ENCODE measurements at places on chromosomes 12 and 14. TPM values are rescaled to one million over a fixed set of nuclear protein-coding genes. Genes with fewer than 3 reads are reported as not detected.
A peak's percentile ranks its signal among the peaks of the same experiment; 100 is the strongest.

- H3K4me3 ChIP-seq = no peak overlapping the region
- no peak overlapping the region for H3K27ac ChIP-seq
- DNase-seq = no peak
- H3K4me1 ChIP-seq = no peaks in the 10 kb centered on the region
These were observed 26.2 kb upstream of the ETNK1 start for GRCh38 chr12:22598763-22599161.

Gene SLC38A1
- total RNA-seq = 135 TPM

Gene KLHL28
- total RNA-seq = 13.7 TPM

DNA sequence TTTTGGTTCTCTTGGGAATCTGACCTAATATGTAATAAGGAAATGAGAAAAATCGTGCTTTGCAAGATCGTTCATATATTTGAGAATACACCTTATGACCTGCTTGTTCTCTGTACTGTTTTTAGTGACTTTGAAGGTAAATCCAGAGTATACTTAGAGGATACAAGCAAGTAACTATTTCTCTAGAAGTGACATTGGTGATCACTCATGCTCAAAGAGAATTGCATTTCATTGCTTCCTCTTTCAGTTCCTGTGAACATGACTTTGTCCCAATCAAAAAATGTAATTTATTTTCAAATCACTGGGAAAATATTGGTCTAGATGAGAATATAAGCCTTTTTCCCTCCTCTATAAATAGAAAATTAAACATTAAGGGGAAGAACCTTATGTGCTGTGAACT, 2.7 kb downstream of the KTN1 start:
- peaks cover 40% of the 10 kb centered on the region for H3K4me1 ChIP-seq
- no peaks in the 10 kb centered on the region for H3K27me3 ChIP-seq
- no peak for DNase-seq
- peak overlapping the region; percentile 63 for H3K4me3 ChIP-seq
- H3K36me3 ChIP-seq = no peaks in the 10 kb centered on the region
- no peak overlapping the region for H3K27ac ChIP-seq

- H3K36me3 ChIP-seq = no peaks in the 10 kb centered on the region
- DNase-seq = no peak
- no peak overlapping the region for H3K27ac ChIP-seq
These were observed 199.8 kb downstream of the RBM19 start for GRCh38 chr12:113766131-113766878.

DNA sequence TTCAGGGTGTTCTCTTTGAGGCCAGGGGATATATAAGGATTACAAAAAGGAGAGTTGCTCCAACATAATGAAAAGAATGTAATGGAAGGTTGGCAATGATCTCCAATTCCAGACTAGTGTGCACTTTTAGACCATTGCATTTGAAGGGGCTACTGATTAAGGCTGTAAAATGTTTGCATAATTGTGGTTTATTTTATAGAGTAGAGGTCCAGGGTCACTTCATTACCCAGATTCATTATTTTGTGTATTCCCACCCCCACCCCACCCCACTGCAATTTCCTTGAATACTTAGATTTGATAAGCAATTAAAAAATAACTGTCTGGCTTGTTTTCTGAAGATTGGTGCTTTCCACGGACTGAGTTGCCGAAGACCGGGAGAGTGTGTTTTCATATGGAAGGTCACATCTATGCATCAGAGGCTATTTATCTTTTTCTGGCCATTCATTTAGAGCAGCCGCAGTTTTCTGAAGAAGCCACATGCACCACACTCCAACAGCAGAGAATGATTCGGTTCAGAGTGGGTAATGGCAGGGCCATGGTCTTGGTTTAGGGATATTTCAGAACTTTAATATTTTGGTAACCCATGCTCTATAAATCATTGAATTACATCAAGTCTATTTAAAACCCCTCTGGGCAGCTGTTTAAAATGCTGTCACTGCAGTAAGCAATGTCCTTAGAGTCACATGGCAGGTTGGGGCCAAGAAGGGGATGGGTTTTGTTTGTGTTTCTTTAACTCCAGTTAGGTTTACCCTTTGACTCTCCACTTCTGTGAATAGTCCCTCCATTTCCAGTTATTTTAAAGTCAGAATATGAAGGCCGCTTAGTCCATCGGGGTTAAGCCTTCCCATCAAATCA, 94.6 kb downstream of the TMEM30B start:
- H3K4me1 ChIP-seq = peaks cover 20% of the 10 kb centered on the region
- H3K27me3 ChIP-seq = peaks cover 20% of the 10 kb centered on the region
- H3K36me3 ChIP-seq = no peaks in the 10 kb centered on the region
- DNase-seq = no peak
- no peak overlapping the region for H3K27ac ChIP-seq
- H3K4me3 ChIP-seq = no peak overlapping the region

GRCh38 chr12:57590864-57591781, at the start of gene PIP4K2C:
TSS of gene PIP4K2C (plus strand) at chr12:57591192. CDS start at chr12:57591290, 98 bp downstream.
- DNase-seq = no peak
- no peak within 1 kb of the TSS for H3K27ac ChIP-seq
- peak within 1 kb of the TSS; percentile 93 for H3K4me3 ChIP-seq
- H3K27me3 ChIP-seq = peaks cover 16% of the 10 kb centered on the region

Gene OSBPL8
- 74.9 TPM for total RNA-seq

Data from neural crest cell (in vitro differentiated cells).